ENCODE measurements at places on chromosomes 5 and 9. TPM values are rescaled to one million over a fixed set of nuclear protein-coding genes. Genes with fewer than 3 reads are reported as not detected.

Gene WWC1
- 109 TPM for total RNA-seq

Gene GPR151
- total RNA-seq: not detected

Gene SH3PXD2B
- 11.5 TPM for total RNA-seq

DNA sequence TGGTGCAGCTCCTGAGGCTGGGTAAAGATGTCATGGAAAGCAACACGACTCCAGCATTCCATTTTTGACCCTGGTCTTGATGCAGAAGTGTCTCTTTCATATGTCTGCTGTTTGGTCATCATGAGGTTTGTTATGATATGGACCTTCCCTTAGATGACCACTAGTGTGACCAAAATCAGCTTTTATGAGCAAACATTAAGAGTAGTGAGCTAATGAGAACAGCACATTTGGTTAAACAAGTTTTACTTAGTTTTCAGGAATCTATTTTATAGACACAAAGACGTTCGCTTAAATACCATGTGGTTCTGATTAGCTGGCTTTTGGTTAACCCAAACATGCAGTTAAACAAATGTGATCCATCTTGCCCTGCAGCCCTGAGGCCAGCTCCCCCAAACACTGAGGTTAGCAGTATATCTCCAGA lies 56.7 kb upstream of the ACTBL2 start:
- DNase-seq: no peak

DNA sequence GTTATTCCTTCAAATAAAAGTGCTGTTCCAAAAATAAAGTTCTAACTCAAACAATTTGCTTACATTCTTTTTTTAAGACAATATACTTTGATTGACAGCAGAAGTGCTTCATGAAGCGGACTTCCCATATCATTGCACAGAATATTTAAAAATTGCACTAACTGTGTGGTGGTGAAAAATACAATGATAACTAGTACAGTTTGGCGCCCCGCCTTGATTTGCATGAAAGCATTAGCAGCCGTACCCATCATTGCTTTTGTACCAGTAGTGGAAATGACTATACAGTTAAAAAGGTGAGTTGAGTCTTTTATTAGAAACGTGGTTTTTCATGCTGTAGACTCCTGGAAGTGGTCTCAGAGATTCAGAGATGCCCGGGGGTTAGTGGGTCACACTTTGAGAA lies 69.5 kb upstream of the MAP3K1 start:
- DNase-seq: no peak

DNA sequence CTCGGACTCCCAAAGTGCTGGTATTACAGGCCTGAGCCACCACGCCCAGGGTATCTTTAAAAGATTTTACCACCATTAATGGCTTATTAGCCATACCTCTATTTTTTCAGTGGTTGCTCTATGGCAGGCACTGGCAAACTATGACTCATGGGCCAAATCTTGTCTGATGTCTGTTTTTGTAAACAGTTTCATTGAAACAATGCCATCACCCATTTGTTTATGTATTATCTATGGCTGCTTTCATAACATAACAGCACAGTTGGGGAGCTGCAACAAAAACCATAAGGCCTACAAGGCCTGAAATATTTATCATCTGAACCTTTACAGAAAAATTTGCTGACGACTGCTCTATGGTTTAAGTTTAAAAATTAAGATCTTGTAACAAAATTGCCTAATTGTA lies 66.8 kb downstream of the SLC38A9 start:
- no peak for DNase-seq

- DNase-seq: no peak
Measured at GRCh38 chr5:170651604-170652277, 131.8 kb upstream of the GABRP start.

DNA sequence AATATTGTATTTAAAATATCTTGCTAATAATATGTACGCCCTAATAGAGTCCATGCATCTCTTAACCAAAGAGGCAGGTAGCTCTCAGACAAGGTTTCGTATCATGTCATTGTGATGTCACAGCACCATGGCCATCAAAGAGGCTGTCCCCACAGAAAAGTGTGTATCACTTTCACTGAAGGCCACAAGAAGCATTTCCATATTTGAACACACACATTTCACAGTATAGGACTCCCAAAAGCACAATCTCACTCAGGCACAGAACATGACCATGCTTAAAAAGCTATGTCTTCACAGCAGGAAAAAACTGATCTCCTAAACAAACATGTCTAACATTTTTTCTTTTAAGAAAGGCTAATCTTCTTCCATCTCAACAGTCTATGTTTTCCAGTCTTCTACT lies 133.8 kb downstream of the DENND1A start:
- DNase-seq: no peak

Measured in Caco-2 (cell line).